GM18507 (cell line): ENCODE measurements at places on chromosomes 2 and 18.

DNA sequence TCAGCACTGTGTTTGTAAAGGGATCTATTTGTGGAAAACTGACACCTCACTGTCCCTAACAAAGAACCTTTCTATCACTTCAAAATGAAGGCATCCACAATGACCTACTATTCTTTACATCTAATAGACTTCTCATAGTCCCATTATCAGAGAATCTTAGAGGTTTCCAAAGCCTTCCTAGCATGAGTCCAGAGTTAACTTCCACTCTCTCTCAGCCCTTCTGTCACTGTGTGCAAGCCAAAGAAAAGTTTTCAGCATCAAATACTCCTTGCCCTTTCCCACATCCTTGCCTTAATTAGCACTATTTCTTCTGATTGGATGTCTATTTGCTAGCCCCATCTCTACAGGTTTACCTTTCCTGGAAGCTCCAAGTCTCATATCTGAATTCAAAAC is 178.5 kb downstream of the ERBB4 start:
- no peak for DNase-seq

DNA sequence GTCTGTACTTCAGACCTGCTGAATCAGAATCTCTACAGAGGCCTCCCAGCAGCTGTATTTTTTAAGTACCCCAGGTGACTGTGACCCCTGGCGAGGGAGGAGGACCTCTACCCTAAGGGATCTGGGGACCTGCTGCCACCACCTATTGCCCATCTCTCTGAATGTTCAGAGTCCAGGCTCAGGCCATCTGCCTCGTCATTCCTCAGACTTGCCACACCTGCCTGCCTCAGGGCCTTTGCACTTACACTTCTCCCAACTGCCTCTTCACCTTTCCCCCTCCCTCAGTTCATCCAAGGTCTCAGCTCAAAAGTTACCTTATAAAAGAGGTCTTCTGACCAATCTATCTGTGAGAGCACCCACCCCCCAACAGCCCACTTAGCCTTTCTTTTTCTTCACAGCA is 21.5 kb downstream of the UXS1 start:
- DNase-seq = no peak

DNA sequence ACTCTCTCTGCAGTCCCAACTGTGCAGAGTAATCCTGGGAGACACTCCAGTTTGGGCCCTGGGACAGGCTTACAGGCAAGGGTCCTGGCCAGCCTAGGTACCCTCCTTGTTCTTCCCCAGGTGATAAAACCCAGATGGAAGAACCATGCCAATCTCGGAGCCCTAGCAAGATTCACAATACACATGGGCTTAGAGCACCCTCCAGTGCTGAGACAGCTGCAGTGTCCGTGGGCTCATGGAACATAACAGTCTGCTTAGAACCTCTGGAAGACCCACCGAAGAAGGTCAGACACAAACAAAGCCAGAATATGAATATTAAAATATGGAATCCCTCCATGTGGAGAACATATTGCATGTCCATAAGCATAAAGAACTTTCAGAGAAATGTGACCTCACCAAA is 568.1 kb downstream of the KCNJ3 start:
- DNase-seq = no peak

DNA sequence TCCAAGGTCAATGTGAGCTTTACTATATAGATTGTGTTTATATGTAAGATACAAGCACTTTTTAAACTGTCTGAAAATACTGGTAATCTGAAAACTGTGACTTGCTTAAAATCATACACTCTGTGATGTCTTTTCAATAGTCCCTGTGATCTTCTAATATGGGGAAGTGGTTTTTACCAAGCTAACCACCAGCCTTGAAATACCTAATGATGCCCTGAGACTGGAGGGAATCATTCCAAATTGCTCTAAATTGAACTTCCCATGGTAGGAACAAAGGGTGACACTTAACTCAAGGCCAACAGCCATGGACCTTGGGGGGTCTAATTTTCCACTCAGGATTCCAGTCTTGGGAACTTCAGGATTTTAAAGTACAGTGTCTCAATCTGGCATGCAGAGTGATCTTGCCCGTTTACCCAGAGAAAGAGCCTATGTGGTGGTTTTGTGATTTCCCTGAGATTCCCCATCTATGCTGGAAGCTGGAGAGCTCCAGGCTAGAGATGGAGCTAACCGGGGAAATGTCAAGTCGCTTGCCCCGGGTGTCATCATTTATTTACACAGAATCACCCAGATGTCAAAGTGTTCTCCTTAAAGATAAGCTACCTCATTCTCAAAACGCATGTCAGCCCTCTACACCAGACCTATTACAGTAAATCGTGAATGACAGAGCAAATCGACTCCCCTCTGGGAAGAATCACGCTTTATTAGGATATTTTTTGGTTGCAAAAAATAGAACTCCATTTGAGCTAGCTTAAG is 198.5 kb downstream of the SP3 start:
- DNase-seq = no peak

DNA sequence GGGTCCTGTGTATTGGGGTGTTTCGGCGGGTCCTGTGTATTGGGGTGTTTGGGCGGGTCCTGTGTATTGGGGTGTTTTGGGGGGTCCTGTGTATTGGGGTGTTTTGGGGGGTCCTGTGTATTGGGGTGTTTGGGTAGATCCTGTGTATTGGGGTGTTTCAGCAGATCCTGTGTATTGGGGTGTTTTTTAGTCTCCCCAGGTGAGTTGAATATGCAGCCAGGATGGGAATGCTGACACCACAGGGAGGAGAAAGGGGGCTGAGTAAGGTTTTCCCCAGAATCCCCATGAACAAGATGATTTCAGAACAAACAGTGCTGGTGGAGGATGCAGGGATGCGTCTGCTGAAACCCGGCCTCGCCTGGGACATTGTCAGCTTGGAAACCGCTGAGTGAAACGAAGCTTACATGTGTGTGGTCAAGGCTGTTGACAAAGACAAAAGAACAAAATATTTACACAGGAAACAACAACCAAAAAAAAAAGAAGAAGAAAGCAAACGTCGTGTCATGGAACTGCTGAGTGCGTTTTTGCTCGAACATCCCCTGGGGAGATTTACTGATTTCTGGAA is 88.5 kb upstream of the ODC1 start:
- DNase-seq = no peak

- peak; percentile 32 for DNase-seq
Observed at GRCh38 chr2:241443486-241444223, 64.7 kb downstream of the STK25 start.

DNA sequence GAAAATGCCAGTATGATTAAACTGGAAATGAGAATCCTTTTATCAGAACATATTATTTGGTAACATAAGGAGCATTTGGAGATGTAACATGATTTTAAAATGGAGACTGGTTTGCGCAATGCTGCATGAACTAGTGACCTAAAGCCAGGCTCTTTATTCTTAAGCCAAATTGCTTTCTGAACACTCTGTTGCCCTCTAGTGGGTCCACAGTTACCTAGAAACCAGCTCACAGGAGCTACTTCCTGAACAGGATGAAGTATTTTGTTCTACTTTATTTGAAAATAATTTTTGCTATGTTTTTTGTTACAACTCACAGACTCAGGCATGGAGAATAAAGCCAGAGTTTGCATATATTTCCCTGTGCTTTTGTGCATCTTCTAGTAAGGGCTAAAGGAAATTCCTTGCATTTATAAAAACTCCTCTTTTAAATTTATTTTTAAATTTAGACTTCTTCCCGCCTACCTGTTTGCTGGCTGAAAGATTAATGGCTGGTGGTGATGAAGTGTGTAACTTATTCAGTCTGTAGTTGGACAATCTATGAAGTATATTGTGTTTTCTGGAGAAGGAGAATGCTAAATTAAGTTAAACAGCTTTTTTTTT is 146.7 kb downstream of the PARD3B start:
- no peak for DNase-seq

DNA sequence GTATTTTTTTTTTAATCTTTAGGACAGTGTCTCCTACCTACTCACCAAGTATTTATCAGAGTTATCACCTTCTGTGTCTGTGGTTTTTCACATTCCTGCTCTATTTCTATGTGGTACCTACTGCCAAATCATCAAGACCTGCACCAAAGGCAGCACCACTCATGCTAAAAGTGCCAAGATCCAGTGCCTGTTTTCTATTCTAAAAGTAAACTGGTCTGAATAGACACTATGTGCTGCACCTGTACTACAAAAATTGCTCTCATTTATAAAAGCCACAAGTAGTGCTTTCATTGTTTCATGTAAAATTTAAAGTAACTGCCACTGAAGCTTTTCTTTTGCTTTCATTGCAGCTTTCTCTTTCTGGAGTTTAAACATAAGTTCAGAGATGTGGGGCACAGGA is 103.9 kb upstream of the GULP1 start:
- no peak for DNase-seq

GRCh38 chr2:88545118-88545517 is 82.1 kb downstream of the EIF2AK3 start:
- no peak for DNase-seq

DNA sequence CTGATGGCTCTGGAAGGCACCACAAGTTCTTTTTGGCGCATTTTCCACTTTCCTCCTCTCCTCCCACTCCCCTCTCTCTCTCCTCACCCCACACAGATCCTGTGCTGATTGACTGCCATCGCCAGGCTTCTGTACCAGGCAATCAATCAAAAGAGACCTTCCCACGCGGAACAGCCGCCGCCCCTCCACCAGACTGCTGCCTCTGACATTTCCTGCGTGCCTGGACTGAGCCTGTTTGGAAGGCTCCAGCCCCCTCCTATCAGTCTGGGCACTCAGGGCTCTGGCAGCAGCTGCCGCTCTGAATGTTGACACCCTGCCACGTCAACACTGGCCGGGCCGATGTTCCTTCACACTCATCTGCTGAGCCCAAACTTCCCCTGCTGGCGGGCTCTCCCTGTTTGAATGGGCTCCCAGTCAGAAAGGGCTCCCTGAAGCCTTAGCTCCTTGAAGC is 467.7 kb downstream of the EPHA4 start:
- DNase-seq = no peak

DNA sequence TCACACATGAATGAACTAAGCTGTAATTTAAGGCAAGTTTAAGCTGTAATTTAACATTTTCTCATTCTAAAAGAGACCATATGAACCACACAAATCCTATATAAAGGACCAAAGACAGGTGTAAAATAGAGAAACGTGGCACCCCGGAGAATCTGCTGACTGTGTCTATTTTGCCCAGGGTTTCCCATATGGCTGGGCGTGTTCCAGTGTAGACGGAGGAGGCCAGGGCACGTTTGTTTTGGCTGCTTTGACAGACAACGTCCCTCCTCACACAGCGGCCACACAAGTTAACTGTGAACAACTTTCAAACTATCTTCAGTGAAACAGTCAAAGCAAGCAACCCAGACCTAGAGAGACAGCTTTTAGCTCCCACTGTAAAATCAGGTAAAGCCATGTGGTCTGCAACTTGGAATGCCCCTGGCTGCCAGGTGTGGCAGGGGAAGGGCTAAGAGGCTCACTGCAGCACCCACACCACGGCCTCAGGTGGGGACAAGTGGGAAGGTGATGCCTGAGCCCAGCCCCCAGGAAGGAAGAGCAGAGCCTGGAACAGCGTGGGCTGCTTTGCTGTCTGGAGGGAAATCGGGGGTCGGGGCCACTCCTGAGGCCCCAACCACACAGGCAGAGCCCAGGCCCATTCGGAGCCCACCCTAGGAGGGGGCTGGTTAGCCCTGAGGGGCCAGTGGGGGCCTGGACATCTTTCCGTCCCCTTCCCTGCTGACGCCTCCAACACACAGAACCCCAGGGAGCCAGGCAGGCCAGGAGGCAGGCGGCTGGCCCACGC is 40.7 kb downstream of the SLC66A2 start:
- no peak for DNase-seq

GRCh38 chr2:28400921-28401320 is 8.3 kb downstream of the FOSL2 start:
- DNase-seq = no peak

- DNase-seq = no peak
Observed at GRCh38 chr2:216406826-216407225, 5.5 kb upstream of the SMARCAL1 start.

GRCh38 chr2:120772261-120772660 is 36.6 kb downstream of the GLI2 start:
- no peak for DNase-seq

- DNase-seq = no peak
Observed at GRCh38 chr18:58676270-58676669, 5.0 kb downstream of the MALT1 start.

- DNase-seq = no peak
Observed at GRCh38 chr2:132901661-132902060, 231.7 kb upstream of the LYPD1 start.

DNA sequence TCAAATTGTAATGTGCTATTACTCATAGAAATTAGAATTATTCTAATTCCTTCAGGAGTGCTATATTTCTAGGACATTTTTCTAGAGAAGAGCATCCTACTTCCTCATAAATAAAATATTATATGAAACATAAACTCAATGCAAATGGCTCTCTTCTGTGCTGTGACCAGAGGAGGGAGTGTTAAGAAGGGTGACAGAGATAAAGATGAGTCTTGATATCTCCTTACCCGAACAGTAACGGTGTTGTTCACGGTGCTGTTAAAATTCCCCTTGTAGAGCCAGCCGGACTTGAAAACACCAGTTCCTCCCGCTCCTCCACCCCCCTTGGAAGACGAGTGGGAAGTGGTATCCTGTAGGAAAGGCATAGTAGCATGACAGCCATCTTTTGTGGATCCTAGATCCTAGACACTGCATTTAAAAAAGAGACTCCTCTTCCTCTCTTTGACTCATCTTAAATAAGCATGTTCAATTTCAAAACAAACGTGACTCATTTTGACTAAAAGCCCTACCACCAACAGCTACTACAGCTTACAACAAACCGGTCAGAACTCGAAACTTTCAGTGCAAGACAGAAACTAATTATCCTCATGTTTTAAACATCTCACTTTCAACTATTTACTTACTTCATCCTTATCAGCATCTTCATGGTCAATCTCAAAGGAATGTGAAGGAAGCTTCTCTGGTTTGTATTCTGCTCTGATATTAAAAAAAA is 156.3 kb downstream of the DOCK10 start:
- peak; percentile 18 for DNase-seq

- no peak for DNase-seq
Observed at GRCh38 chr18:11927497-11927896, 19.4 kb upstream of the MPPE1 start.

DNA sequence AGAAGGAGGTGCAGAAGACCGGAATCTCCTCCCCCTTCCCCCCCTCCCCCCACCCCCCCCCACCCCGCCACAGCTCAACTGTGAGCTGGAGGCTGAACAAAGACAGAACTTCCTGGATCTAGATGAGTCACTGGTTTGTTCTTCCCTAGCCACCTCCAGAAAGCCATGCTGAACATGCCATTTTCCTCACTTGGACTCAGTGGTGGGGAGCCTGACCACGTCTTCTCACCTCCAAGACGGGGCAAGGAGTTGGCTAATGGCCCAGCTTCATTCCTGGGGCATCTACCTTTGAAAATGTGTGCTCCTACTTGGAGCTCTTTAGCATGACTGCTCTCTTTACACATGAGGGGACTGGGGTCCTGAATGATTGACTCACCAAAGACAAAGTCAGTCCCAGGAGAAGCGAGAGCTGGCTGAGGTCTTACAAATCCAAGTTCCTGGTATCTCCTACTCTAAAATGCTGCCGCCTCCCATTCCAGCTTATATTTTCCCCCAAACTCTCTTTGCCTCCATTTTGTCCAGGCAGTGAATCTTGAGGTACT is 22.6 kb upstream of the FZD5 start:
- no peak for DNase-seq

GRCh38 chr2:145302886-145303285 is 783.0 kb upstream of the ZEB2 start:
- no peak for DNase-seq

- DNase-seq = no peak
Observed at GRCh38 chr2:203038586-203038985, 23.9 kb downstream of the NBEAL1 start.

GRCh38 chr2:43143756-43144155 is 82.7 kb downstream of the ZFP36L2 start:
- no peak for DNase-seq

GRCh38 chr2:66815886-66816285 is 381.0 kb downstream of the MEIS1 start:
- DNase-seq = no peak

- no peak for DNase-seq
Observed at GRCh38 chr2:105597806-105598803, 146.6 kb upstream of the NCK2 start.
